ENCODE measurements at places on chromosomes 5 and 9.

DNA sequence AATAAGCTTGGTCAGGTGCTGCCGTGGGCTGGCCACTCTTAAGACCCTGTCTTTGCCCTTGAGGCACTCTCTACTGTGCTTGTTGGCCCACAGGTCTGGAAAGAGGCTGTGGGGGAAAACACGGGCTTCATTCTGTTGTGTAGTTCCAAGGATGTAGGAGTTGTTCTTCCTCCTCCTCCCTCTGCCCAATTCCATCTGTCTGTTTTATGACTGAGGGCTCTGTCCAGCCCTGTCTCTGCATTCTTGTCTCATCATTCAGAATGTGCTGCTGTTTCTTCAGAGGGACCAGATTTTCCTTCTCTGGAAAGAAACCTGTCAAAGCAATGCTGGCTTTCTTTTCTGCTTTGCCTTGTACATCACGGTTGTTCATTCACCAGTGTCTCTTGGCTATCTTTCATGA is 84.1 kb downstream of the MAP1B start:
- DNase-seq = no peak

GRCh38 chr5:57317341-57317740 is 143.5 kb downstream of the GPBP1 start:
- DNase-seq = no peak

DNA sequence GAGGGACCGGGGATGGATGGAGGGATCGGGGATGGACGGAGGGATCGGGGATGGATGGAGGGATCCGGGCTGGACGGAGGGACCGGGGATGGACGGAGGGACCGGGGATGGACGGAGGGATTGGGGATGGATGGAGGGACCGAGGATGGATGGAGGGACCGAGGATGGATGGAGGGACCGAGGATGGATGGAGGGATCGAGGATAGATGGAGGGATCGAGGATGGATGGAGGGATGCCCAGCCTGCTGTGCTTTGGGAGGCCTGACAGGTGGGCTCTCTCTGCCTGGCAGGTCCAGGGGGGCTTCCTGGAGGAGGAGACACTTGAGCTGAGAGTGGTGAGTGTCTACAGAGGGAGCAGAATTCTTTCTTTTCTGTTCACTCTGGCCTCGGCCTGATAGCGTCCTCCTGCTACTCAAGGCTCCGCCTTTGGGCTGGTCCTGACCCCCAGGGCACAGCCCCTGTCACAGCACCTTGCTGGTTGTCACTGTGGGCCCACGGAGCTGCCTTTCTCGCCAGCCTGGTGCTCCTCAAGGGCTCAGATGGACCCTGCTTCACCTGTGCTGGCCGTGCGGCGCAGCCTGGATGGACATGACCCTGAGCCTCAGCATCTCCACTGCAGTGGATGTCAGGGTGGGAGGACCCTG is 42.2 kb upstream of the RNF130 start:
- DNase-seq = no peak

- no peak for DNase-seq
Observed at GRCh38 chr5:151570512-151571269, 20.4 kb downstream of the FAT2 start.

- peak; percentile 24 for DNase-seq
Observed at GRCh38 chr9:82894961-82895821, 167.8 kb downstream of the RASEF start.

- DNase-seq = no peak
Observed at GRCh38 chr9:93587651-93588347, 11.4 kb downstream of the PHF2 start.

DNA sequence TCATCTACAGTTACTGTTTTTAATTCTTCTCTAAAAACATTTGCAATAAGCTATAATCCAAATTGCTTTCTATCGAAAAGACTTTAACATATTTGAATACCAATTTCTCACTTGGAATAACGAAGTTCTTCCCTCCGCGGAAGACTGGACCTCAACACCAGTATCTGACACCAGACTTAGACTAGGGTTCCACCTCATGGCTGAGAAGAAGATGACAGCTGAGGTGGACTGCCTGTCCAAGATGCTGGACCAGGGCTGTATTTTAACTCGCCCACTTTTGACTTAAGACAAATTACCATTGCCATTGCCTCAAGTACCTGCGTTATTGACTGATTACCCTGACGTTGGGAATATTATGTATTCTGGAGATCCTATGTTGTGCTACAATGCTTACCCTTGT is 34.1 kb downstream of the ZMAT2 start:
- DNase-seq = peak; percentile 20

DNA sequence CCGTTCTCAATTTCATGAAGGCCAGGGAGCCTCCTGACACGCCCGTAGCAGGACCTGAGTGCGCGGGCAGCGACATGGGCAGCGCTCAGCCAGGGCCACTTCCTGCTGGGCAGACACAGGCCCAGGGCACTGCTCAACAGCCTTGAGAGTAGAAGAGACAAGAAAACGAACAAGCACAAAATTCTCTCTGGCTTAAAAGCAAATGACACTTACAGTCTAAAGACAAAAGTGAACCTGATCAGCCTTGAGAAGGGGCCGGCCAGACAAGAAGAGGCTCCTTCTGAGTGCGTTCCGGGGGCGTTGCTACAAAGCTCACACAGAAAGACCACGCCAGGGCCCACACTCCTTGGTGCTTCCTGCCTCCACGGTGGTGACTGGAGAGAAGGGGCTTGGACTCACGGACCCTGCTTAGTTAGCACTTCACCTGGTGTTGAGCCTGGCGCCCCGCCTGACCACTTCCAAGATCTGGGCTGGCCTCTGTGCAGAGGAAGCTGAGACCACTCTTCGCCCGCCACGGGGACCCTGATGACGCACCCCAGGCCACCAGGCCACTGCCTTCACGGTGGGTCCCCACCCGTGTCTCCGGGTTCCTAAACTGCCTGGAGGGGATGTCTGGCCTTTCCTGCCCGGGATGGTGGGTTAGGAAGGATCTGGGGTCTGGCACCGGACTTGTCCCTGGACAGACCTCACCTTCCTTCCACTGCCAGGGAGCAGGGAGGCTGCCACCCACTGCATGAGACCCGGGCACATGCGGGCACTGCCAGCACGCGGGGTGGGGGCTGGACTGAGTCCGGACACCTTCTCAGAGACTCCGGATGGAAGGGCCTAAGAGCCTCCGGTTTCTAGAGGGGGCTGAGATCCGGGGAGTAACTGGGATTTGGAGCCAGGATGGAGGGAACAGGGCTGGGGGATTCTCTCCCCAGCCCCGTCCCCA is 1.3 kb downstream of the SLC12A7 start:
- no peak for DNase-seq

DNA sequence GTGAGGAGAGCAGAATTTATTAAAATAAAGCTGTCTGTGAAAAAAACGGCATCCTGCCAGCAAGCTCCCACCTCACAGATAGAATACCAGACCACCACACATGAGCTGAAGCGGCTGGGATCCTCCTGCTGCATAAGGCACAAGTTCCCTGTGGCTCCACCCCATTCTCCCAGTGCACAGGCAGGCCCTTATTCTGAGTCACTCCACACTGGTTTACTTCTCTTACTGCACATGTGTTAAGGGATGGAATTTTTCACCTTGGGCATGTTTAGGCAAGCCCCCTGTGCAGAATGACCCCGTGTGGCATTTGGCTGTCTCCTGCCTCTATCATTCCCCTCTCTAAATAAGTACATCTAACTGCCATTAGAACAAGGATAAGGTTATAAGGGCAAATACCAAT is 115.0 kb upstream of the ELAVL2 start:
- DNase-seq = no peak

DNA sequence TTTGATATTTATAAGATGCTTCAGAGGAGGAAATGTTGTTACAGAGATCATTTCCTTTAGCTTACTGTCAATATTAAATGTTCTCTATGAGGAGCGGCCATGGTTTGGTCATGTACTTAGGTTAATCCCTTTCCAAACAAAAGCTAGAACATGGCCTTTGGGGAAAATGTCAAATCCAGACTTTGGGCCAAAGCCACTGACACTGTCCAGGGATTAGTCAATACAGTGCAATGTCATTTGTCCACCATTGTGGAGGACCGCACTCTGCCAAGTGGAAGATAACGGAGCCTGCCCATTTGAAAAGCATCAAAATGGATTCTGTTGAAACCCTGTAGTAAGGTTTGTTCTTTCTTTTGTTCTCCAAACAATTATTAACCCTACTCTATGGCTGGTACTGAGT is 50.1 kb downstream of the FRMPD1 start:
- DNase-seq = no peak

DNA sequence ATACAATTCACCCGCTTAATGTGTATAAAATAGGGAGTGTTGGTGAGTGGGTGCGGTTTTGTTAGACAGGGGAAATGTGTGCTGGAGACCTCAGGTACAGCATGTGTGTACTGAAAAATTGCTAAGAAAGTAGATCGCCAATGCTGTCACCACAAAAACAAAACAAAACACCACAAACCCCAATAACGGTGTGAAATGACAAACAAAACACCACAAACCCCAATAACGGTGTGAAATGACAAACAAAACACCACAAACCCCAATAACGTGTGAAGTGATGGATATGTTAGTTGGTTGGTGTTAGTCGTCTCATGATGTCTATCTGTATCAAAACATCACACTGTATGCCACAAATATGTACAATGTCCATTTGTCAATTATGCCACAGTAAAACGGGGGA is 14.2 kb upstream of the GFPT2 start:
- DNase-seq = no peak

DNA sequence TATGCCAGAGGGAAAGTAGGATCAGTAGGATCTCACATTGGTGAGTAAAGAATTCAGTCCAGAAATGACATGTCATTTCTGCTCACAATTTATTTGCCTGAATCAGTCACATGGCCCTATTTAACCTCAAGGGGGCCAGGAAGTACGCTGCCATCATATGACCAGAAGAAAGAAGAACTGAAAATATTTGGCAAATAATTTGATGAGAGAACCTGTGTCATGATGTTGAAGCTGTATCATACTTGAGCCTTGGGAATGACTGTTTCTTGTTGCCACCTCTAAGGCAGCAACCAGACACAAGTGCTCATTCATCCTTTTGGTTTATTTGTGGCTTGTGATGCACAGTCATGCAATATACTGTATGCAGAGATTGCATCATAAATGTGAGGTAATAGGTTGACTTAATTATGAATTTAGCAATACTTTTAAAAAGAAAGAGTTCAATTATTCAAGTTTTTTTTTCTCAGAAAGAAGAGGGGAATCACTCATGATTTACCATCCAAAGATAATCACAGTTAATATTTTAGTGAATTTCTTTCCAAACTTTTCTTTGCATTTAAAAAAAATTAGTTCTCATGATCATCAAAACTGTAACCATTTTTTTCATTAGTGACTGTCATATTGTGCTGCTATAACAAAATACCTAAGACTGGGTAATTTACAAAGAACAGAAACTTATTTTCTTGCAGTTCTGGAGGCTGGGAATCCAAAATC is 8.2 kb upstream of the ZFYVE16 start:
- no peak for DNase-seq

GRCh38 chr5:6508931-6509330 is 60.3 kb downstream of the UBE2QL1 start:
- no peak for DNase-seq

DNA sequence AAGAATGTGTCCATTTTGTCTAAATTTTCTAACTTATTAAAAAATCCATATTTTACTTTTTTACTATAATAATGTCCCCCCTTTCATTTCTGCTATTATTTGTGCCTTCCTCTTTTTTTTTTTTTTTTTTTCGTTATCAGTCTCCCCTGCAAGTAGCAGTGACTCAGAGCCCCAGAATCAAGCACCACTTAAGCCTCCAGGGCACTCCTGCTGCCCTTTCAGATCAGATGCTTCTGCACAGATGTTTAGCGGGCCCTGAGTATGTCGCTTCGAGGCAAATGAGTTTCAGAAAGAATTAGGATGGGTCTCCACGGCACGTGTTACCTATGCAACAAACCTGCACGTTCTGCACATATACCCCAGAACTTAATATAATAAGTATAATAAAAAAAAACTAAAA is 11.7 kb downstream of the MED7 start:
- no peak for DNase-seq

- DNase-seq = no peak
Observed at GRCh38 chr5:2493356-2493755, 258.1 kb downstream of the IRX2 start.

- no peak for DNase-seq
Observed at GRCh38 chr5:90289837-90290236, 119.7 kb downstream of the CETN3 start.

Data from HEK293T (cell line).